ENCODE measurements at places on chromosomes 7 and 10. TPM values are rescaled to one million over a fixed set of nuclear protein-coding genes. Genes with fewer than 3 reads are reported as not detected.
A peak's percentile ranks its signal among the peaks of the same experiment; 100 is the strongest.

The SPDYE11 gene
- total RNA-seq: not detected

The STRIP2 gene
- 8.2 TPM for total RNA-seq

The RTKN2 gene
- 10.8 TPM for total RNA-seq

The ITGA8 gene
- not detected for total RNA-seq

The SP8 gene
- not detected for total RNA-seq

The RPEL1 gene
- total RNA-seq: 0.10 TPM

The ALOX5 gene
- total RNA-seq: not detected

GRCh38 chr10:109025172-109025571 is 898.1 kb downstream of the XPNPEP1 start:
- no peaks in the 10 kb centered on the region for H3K27me3 ChIP-seq
- H3K4me1 ChIP-seq: no peaks in the 10 kb centered on the region
- H3K4me3 ChIP-seq: no peak overlapping the region
- H3K27ac ChIP-seq: no peak overlapping the region
- no peaks in the 10 kb centered on the region for H3K36me3 ChIP-seq
- no peak for DNase-seq

- peaks cover 7% of the 10 kb centered on the region for H3K4me1 ChIP-seq
- no peaks in the 10 kb centered on the region for H3K36me3 ChIP-seq
- H3K4me3 ChIP-seq: no peak overlapping the region
- no peaks in the 10 kb centered on the region for H3K27me3 ChIP-seq
Measured at GRCh38 chr7:69624435-69625230, 26.4 kb downstream of the AUTS2 start.

- no peak overlapping the region for H3K27ac ChIP-seq
- no peaks in the 10 kb centered on the region for H3K36me3 ChIP-seq
- no peaks in the 10 kb centered on the region for H3K27me3 ChIP-seq
- no peak overlapping the region for H3K4me3 ChIP-seq
- H3K4me1 ChIP-seq: no peaks in the 10 kb centered on the region
Measured at GRCh38 chr10:11106621-11107374, 89.1 kb downstream of the CELF2 start.

- H3K36me3 ChIP-seq: no peaks in the 10 kb centered on the region
- peaks cover 3% of the 10 kb centered on the region for H3K27me3 ChIP-seq
- no peak for DNase-seq
Measured at GRCh38 chr10:30737931-30738391, 108.4 kb upstream of the LYZL2 start.

GRCh38 chr7:137695942-137696341 is 150.8 kb downstream of the DGKI start:
- DNase-seq: peak; percentile 93
- no peak overlapping the region for H3K27ac ChIP-seq
- no peaks in the 10 kb centered on the region for H3K36me3 ChIP-seq

DNA sequence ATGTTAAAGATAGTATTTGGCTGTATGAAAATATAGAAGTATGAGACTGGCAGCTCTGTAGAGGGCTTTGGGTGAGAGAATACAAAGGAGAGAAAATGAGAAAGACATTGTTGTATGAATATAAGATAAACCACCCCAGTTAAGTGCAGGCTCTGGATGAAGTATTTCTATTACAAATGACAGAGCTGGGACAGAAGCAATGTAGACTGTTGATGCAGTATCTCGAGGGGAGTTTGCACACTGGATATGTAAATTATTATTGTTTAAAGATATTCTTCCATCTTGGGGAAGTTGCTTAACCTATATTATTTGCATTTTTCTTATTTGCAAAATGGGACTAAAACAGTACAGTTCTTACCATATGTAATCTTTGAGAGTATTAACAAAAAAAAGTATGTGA is 31.5 kb downstream of the ENTPD1 start:
- no peak overlapping the region for H3K27ac ChIP-seq
- peaks cover 8% of the 10 kb centered on the region for H3K27me3 ChIP-seq
- no peaks in the 10 kb centered on the region for H3K36me3 ChIP-seq
- H3K4me1 ChIP-seq: peaks cover 11% of the 10 kb centered on the region
- DNase-seq: no peak
- no peak overlapping the region for H3K4me3 ChIP-seq

DNA sequence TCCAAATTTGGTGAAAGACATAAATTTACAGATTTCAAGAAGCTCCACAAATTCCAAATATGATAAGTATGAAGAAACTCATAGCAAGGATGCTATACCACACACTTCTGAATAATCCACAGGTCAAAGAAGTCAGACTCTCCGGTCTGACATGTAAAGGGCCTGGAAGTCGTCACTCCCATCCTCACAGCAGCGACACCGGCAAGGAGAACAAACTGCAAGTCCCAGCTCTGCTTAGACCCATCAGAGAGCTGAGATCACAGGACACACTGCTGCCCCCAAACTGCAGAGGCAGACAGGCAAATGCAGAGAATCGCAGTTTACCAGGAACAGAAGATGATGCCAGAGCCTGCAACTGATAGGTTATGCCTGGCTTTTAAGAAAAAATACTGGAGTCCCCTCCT is 62.0 kb downstream of the AMZ1 start:
- no peak for DNase-seq
- H3K4me1 ChIP-seq: no peaks in the 10 kb centered on the region

GRCh38 chr10:66534866-66535265 is 391.0 kb upstream of the LRRTM3 start:
- DNase-seq: no peak
- H3K36me3 ChIP-seq: no peaks in the 10 kb centered on the region
- no peak overlapping the region for H3K4me3 ChIP-seq
- H3K27me3 ChIP-seq: no peaks in the 10 kb centered on the region
- H3K4me1 ChIP-seq: no peaks in the 10 kb centered on the region
- no peak overlapping the region for H3K27ac ChIP-seq

GRCh38 chr10:8013619-8014018 is 40.9 kb upstream of the GATA3 start:
- no peak overlapping the region for H3K4me3 ChIP-seq
- no peak for DNase-seq
- no peak overlapping the region for H3K27ac ChIP-seq
- H3K4me1 ChIP-seq: peaks cover 13% of the 10 kb centered on the region
- H3K36me3 ChIP-seq: peaks cover 13% of the 10 kb centered on the region

Data from HepG2 (cell line).